ENCODE measurements at places on chromosomes 3 and 15. TPM values are rescaled to one million over a fixed set of nuclear protein-coding genes. Genes with fewer than 3 reads are reported as not detected.

Gene CIP2A
- total RNA-seq: 6.9 TPM

Gene THBS1
- total RNA-seq: 513 TPM

Gene CDC25A
- total RNA-seq: 8.8 TPM

Gene CISH
- total RNA-seq: 21.9 TPM

Gene MST1
- 10.8 TPM for total RNA-seq

Gene ITIH4
- total RNA-seq: 5.9 TPM

Gene PLA2G4E
- total RNA-seq: 8.8 TPM

Gene ZBED2
- 4.9 TPM for total RNA-seq

Gene LDHAL6B
- not detected for total RNA-seq

- H3K27me3 ChIP-seq: no peaks in the 10 kb centered on the region
- DNase-seq: no peak
- peaks cover 15% of the 10 kb centered on the region for H3K4me1 ChIP-seq
- H3K27ac ChIP-seq: no peak overlapping the region
- no peak overlapping the region for H3K4me3 ChIP-seq
These were observed 299.1 kb downstream of the TLE3 start for GRCh38 chr15:69798481-69799250.

GRCh38 chr3:196989721-196990262, 21.2 kb upstream of the PIGZ start:
- H3K27me3 ChIP-seq: no peaks in the 10 kb centered on the region
- no peak for DNase-seq
- H3K36me3 ChIP-seq: no peaks in the 10 kb centered on the region
- H3K27ac ChIP-seq: no peak overlapping the region
- H3K4me1 ChIP-seq: no peaks in the 10 kb centered on the region

GRCh38 chr3:188319569-188319968, 165.6 kb downstream of the LPP start:
- H3K4me1 ChIP-seq: peaks cover 33% of the 10 kb centered on the region
- no peaks in the 10 kb centered on the region for H3K27me3 ChIP-seq
- H3K36me3 ChIP-seq: no peaks in the 10 kb centered on the region
- no peak overlapping the region for H3K4me3 ChIP-seq

DNA sequence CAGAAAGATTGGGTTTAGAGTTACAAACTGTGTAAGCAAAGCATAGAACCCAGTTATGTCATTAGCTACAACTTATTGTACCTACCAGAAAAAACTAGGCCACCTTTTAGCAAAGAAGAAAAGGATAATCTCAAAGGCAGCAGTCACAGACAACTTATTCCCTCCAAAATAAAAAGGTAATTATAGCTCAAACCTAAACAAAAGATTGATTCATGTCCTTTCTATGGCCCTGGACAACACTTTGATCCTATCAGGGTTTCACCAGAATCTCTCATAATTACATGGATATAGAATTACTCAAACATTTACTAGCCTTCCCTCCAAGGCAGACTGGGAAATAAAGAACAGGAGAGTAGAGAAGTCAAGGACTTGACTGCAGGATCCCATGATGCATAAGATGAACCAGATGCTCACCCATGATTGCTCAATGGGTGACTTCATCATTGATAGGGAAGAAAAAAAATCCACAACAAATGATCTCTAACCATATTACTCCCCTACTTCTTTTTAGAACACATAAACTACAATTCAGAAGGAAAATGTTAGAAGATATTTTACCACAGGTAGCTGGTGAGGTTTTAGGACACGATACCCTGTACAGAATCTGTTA, 17.4 kb downstream of the DET1 start:
- no peaks in the 10 kb centered on the region for H3K4me1 ChIP-seq
- peaks cover 44% of the 10 kb centered on the region for H3K36me3 ChIP-seq
- no peak overlapping the region for H3K4me3 ChIP-seq
- no peaks in the 10 kb centered on the region for H3K27me3 ChIP-seq
- no peak overlapping the region for H3K27ac ChIP-seq

DNA sequence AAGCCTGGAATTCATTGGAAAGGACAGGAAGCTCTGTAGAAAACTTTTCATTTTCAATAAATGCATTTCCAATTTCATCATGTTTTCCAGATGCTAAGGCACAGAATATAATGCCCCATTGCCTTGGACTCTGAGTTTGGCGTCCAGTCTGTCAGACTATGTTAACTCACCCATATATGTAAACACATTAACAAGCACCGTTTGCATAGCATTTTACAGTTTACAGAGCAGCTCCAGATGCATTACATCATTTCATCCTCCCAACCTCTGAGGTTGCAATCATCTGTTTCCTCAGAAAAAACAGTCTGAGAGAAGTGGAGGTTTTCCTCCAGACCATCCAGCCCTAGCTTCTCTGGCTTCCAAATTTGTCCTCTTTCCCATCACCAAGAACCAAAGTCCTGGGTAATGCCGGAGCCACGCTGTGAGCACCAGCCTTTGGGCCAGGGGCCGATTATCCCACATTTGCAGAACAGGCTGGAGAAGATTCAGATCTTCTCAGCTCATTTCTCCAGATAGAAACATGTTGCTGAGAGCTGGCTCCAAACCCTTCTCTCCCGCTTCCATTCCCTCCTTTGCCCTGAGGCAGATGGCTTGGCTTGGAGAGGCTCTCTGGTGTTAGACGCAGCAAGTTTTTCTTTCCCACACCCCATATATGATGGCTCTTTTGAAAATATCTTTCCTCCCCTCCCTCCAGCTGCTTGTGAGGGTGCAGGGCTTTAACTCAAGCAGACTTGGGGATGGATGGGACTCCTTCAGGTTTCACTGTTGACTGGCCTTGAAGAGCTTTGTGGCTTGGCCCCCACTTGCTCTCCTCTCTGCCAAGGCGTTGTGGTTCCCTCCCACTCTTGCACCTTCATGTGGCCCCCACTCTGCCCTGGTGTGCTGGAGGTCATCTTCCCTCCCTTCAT, 26.0 kb downstream of the CYP19A1 start:
- H3K27me3 ChIP-seq: no peaks in the 10 kb centered on the region
- H3K4me1 ChIP-seq: peaks cover 8% of the 10 kb centered on the region
- peak overlapping the region; percentile 39 for H3K27ac ChIP-seq
- no peaks in the 10 kb centered on the region for H3K36me3 ChIP-seq
- no peak overlapping the region for H3K4me3 ChIP-seq
- DNase-seq: no peak

- H3K36me3 ChIP-seq: no peaks in the 10 kb centered on the region
- H3K4me3 ChIP-seq: no peak overlapping the region
- H3K27me3 ChIP-seq: no peaks in the 10 kb centered on the region
These were observed 59.6 kb upstream of the RPL32 start for GRCh38 chr3:12900885-12901411.

- peaks cover 35% of the 10 kb centered on the region for H3K4me1 ChIP-seq
- H3K27ac ChIP-seq: peak overlapping the region; percentile 58
- no peak for DNase-seq
- no peak overlapping the region for H3K4me3 ChIP-seq
These were observed 314.2 kb downstream of the LPP start for GRCh38 chr3:188468196-188468595.

DNA sequence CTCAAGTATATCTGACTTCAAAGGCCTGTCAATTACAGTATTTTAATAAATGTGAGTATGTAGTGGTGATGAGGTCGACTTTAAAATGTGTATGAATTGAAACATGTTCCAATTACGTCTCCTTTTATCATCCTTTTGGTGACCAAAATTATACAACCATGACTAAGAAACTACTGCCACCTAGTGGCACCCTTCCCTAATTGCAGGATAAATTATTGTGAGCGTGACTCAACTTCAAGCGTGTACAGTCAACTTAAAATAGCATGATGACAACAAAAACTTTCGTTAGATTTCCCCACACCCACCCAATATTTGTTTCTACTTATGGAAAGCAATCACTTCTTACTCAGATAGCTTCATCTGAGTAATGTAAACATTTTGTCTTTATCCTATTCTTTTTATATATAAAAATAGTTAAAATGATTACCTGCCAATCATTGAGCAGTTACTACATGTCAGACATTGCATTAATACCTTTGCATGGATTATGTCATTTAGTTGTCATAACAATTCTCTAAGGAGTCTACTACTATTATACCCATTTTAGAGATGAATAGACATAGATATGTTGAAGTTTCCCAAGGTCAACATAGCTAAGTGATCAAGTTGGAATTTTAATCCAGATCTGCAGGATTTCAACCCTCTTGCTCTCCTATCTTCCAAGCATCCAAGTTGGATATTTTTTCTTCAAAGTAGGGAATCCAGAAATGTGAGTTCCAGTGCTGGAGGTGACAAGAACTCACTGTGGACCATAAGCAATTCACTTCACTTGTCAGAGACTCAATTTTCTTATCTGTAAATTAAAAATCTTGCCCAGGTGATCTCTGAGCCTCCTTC, 106.0 kb downstream of the MEX3B start:
- no peaks in the 10 kb centered on the region for H3K27me3 ChIP-seq
- no peak for DNase-seq
- H3K4me3 ChIP-seq: no peak overlapping the region

- no peak for DNase-seq
- no peak overlapping the region for H3K27ac ChIP-seq
- no peaks in the 10 kb centered on the region for H3K36me3 ChIP-seq
- no peak overlapping the region for H3K4me3 ChIP-seq
These were observed 21.8 kb upstream of the ATP1B3 start for GRCh38 chr3:141854599-141854998.

GRCh38 chr3:32383136-32383711, 8.4 kb upstream of the CMTM7 start:
- H3K27ac ChIP-seq: no peak overlapping the region
- no peak for DNase-seq
- no peaks in the 10 kb centered on the region for H3K4me1 ChIP-seq
- no peak overlapping the region for H3K4me3 ChIP-seq

DNA sequence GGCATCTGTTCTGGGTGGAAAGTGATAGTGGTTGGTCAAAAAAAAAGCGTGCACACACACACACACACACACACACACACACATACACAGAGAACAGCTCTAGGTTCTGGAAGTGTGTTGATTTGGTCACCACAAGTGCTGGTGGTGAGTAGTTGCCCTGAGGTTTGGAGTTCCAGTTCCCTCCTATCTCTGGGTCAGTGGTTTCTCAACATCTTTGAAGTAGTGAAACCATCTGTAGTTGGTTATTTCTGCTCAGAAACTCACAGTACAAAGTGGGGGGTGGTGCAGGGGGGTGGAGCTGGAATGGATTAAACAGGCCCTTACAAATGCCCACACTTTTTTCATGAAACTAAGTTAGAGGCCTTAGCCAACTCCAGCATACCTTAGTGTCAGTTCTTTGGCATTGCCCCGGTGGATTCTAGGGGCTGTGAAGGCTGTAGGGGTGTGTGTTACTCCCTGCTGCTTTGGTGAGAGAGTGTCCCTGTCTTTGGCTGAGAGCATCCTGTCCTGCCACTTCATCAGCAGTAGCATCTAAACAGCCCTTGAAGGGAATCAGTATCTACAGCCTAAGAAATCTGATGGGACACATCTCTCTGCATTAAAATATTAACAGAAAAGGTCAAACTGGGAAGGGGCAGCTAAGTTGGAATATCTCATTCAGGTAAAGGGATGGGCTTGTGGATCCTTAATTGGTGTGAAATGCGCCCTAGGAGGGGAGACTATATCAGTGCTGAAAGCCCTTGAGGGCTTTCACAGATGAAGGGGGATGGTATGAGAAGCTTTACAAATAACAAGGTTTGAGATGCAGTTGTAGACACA, 20.6 kb downstream of the SMAD3 start:
- no peaks in the 10 kb centered on the region for H3K36me3 ChIP-seq
- no peak for DNase-seq
- peaks cover 97% of the 10 kb centered on the region for H3K4me1 ChIP-seq
- no peaks in the 10 kb centered on the region for H3K27me3 ChIP-seq
- peak overlapping the region; percentile 5 for H3K27ac ChIP-seq

- H3K36me3 ChIP-seq: no peaks in the 10 kb centered on the region
- H3K4me1 ChIP-seq: no peaks in the 10 kb centered on the region
- no peak overlapping the region for H3K27ac ChIP-seq
- no peak for DNase-seq
- no peaks in the 10 kb centered on the region for H3K27me3 ChIP-seq
These were observed 233.0 kb upstream of the SATB1 start for GRCh38 chr3:18657858-18658820.

- no peaks in the 10 kb centered on the region for H3K27me3 ChIP-seq
- no peak overlapping the region for H3K4me3 ChIP-seq
- no peak for DNase-seq
- peaks cover 9% of the 10 kb centered on the region for H3K4me1 ChIP-seq
- no peak overlapping the region for H3K27ac ChIP-seq
- no peaks in the 10 kb centered on the region for H3K36me3 ChIP-seq
These were observed 5.4 kb upstream of the ALDH1A2 start for GRCh38 chr15:58070801-58071418.

- no peak overlapping the region for H3K27ac ChIP-seq
- DNase-seq: no peak
- H3K36me3 ChIP-seq: no peaks in the 10 kb centered on the region
- H3K4me1 ChIP-seq: no peaks in the 10 kb centered on the region
- H3K27me3 ChIP-seq: no peaks in the 10 kb centered on the region
- no peak overlapping the region for H3K4me3 ChIP-seq
These were observed 41.4 kb downstream of the C3orf85 start for GRCh38 chr3:109177908-109178307.

DNA sequence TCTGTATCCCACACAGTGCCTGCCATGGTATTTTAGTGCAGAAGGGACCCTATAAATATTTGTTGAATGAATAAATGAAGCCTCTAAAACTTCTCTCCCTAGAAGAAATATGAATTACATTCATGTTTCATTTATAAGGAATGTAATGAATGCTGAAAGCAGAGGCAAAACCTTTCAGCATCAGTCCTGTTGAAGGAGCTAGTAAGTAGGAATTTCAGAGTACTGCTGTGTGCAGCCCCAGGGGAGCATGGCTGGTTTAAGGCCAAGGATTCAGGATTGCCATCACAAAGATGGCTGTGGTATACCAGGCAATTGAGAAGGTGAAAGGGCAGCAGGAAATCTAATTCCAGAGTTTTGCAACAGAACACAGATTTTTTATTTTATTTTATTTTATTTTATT, 1131.4 kb downstream of the IGSF11 start:
- no peak overlapping the region for H3K27ac ChIP-seq
- no peaks in the 10 kb centered on the region for H3K27me3 ChIP-seq

DNA sequence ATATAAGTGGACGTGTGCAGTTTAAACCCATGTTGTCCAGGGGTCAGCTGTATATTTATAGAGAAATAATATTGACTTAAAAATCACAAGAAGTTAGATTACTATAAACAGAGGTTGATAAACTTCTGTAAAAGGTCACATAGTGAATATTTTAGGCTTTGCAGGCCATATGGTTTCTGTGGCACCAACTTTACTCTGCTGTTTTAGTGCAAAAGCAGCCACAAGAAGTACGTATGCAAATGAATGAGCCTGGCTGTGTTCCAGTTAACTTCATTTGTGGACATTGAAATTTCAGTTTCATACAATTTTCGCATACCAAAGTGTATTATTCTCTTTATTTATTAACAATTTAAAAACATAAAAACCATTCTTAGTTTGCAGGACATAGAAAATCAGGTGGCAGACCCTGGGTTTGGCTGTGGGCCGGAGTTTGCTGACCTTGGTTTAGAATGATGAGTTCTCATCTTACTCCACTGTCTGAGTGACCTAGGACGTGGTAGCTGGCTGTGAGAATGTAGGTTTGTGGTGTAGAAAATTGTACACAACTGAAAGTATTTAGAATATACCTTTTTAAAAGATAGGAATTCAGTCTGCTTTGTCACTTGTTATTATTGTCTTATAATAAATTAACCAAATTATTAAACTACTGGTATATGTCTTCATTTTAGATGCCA, 16.3 kb downstream of the FAN1 start:
- no peak for DNase-seq
- no peak overlapping the region for H3K27ac ChIP-seq
- no peak overlapping the region for H3K4me3 ChIP-seq
- H3K4me1 ChIP-seq: no peaks in the 10 kb centered on the region

GRCh38 chr3:183390844-183391243, 37.6 kb downstream of the MCF2L2 start:
- H3K27me3 ChIP-seq: no peaks in the 10 kb centered on the region
- no peak for DNase-seq
- no peak overlapping the region for H3K4me3 ChIP-seq
- no peaks in the 10 kb centered on the region for H3K36me3 ChIP-seq
- H3K27ac ChIP-seq: no peak overlapping the region
- H3K4me1 ChIP-seq: no peaks in the 10 kb centered on the region

All from vagina (tissue), 2 donors.